ENCODE measurements at places on chromosomes 7 and 10. TPM values are rescaled to one million over a fixed set of nuclear protein-coding genes. Genes with fewer than 3 reads are reported as not detected.

DNA sequence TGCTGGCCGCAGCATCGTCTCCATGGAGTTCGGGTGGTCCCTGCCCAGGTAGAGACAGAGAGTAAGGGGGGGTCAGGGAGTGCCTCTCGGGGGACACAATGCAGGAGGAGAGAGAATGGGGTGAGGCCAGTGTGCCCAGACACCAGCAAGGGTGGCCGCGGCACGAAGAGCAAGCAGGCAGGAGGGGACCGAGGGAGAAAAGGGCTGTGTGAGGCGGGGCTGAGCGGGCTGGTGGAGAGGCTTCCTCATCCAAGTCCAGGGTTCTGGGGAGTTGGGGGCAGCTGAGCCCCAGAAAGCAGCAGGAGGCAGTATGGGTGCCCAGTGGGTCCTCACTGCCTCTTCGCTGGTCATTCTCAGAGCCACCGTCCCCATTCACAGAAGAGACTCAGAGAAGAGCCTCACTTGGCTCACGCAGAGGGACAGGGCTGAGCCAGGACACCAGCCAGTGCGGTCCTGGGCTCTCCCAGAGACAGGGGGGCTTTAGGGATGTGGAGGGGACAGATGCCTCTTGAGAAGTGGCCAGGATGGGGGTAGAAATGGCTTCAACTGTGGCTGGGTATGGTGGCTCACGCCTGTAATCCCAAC is 78.9 kb downstream of the MICALL2 start:
- H3K27ac ChIP-seq, result no peak overlapping the region
- DNase-seq, result no peak
- no peaks in the 10 kb centered on the region for H3K4me1 ChIP-seq
- H3K4me3 ChIP-seq, result no peak overlapping the region
- no peaks in the 10 kb centered on the region for H3K36me3 ChIP-seq

DNA sequence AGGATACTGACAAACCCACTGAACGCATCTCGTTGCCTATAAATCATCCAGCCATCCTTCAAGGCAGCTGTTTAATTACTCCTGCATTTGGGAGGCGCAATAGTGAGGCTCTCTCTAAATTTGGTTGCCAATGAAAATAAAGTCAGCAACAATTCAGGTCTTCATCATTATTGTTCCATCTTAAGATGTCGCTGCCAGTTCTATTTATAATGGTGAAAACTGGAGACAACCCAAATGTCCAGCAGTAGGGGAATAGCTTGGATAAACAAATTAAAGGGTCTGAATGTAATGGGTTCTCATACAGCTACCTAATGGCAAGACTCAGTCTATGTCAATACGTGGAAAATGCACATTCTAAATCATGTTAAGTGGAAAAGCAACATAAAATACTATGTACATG is 120.1 kb upstream of the PLXNA4 start:
- no peak overlapping the region for H3K4me3 ChIP-seq
- DNase-seq, result no peak
- no peaks in the 10 kb centered on the region for H3K4me1 ChIP-seq
- H3K27me3 ChIP-seq, result no peaks in the 10 kb centered on the region

GRCh38 chr10:31963589-31963980 is 35.0 kb upstream of the ARHGAP12 start:
- peaks cover 11% of the 10 kb centered on the region for H3K4me1 ChIP-seq
- no peaks in the 10 kb centered on the region for H3K36me3 ChIP-seq
- H3K27me3 ChIP-seq, result no peaks in the 10 kb centered on the region
- no peak overlapping the region for H3K27ac ChIP-seq
- H3K4me3 ChIP-seq, result no peak overlapping the region
- no peak for DNase-seq

GRCh38 chr7:28408960-28409715 is 3.2 kb upstream of the CREB5 start:
- H3K36me3 ChIP-seq, result no peaks in the 10 kb centered on the region
- peaks cover 19% of the 10 kb centered on the region for H3K4me1 ChIP-seq
- no peak overlapping the region for H3K27ac ChIP-seq
- H3K27me3 ChIP-seq, result peaks cover 28% of the 10 kb centered on the region
- peak; percentile 91 for DNase-seq
- H3K4me3 ChIP-seq, result peak overlapping the region; percentile 8

DNA sequence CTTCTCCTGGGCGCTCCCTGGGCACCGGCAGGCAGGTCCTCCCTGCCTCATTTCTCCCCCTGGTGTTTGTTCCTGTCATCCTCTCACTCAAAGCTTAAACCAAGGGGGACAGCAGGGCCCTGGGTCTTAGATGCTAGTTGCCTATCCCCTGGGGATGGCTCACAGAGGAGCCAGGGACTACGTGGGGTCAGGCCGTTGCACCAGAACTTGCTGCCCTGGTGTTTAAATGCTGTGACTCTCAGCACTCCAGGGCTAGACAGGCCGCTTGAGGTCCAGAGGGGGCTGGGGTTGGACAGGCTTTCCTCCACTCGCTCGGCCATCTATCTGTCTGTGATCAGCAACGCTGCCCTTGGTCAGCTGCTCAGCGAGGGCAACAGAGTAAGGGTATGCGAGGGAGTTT is 340.3 kb downstream of the CXCL12 start:
- no peak overlapping the region for H3K4me3 ChIP-seq
- H3K27ac ChIP-seq, result no peak overlapping the region
- no peak for DNase-seq
- no peaks in the 10 kb centered on the region for H3K27me3 ChIP-seq
- H3K4me1 ChIP-seq, result no peaks in the 10 kb centered on the region

DNA sequence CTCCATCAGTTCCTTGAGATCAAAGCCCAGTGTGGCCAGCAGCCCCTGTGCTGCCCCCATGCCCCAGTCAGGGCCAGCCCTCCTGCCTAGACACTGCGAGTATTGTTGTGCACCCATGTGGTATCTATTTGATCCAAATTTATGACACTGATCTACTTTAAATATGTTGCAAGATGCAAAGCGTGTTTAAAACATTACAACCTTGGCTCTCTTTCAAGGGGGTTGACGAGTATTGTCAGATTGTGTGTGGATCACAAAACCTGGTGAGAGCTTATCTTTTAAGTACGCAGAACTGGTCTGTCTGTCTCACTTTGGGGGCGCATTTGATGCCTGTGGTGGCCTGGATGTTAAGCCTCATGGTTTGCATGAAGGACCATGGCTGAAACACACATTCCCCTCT is 108.9 kb downstream of the COL13A1 start:
- no peak overlapping the region for H3K27ac ChIP-seq
- no peaks in the 10 kb centered on the region for H3K27me3 ChIP-seq
- no peaks in the 10 kb centered on the region for H3K4me1 ChIP-seq
- no peak overlapping the region for H3K4me3 ChIP-seq
- DNase-seq, result no peak

- no peaks in the 10 kb centered on the region for H3K4me1 ChIP-seq
- no peaks in the 10 kb centered on the region for H3K36me3 ChIP-seq
- H3K4me3 ChIP-seq, result no peak overlapping the region
- no peak overlapping the region for H3K27ac ChIP-seq
- no peaks in the 10 kb centered on the region for H3K27me3 ChIP-seq
- peak; percentile 70 for DNase-seq
Measured at GRCh38 chr7:72493850-72494661, 81.9 kb upstream of the CALN1 start.

DNA sequence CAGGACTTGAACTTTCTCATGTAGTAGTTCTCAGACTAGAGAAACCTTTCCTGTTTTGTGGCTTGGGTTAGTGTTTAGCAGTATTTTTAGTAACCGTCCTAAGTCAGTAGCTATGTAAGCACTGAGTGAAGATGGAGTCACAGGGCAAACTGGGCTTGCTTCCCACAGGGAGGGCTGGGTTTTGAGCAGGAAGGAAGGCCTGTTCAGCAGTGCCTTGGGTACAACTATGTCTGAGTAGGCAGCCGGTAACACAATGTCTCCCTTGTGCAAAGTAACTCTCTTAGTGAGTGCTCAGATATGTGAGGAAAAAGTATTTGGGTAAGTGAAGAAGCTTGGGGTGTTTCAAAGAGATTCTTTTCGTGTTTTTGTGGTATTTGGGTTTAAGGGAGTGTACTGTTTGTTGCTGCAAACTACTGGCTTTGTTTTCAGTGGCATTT is 96.4 kb downstream of the CCSER2 start:
- no peak overlapping the region for H3K4me3 ChIP-seq
- peaks cover 10% of the 10 kb centered on the region for H3K4me1 ChIP-seq
- H3K36me3 ChIP-seq, result no peaks in the 10 kb centered on the region
- DNase-seq, result peak; percentile 76
- H3K27ac ChIP-seq, result peak overlapping the region; percentile 72

DNA sequence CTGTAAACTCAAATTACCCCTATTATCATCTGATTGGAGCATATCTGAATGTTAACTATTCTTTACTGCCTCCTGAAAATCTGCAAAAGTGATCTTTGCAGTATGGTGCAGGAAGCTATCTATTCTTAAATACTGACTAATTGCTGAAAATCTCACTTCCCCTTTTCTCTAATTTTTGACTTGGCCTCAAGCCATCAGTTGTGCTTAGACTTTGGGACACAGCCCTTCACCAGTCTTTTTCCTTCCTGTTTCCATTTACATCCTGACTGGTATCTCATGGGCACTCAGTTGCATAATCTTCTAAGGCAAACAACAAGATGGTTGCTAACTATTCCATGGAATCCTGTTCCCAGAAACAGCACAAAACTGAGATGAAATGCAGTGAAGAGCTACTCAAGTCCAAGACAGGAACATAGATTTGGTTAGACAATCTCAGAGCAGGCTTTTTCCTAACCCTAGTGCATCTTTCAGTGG is 228.5 kb downstream of the SORCS1 start:
- no peaks in the 10 kb centered on the region for H3K4me1 ChIP-seq
- H3K4me3 ChIP-seq, result no peak overlapping the region
- DNase-seq, result no peak
- no peaks in the 10 kb centered on the region for H3K36me3 ChIP-seq
- H3K27ac ChIP-seq, result no peak overlapping the region

DNA sequence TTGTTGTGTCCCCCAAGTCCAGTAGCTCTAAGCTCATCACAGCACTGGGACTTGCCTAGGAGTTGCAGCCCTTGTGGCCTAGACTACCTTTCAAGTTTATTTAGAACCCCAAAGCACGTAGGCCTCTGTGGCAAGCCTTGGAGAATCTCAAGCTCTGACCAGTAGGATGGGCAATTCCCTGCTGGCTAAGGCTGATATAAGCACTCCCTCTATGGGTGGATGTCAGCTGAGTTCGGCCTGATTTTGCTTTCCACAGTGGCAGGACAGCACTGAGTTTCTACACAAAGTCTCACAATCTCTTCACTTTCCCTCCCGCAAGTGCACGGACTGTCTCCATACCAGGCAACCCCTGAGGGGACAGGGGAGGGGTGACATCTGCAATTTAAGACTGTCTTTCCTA is 886.4 kb upstream of the LRRN3 start:
- H3K36me3 ChIP-seq, result no peaks in the 10 kb centered on the region
- no peak overlapping the region for H3K4me3 ChIP-seq
- H3K27me3 ChIP-seq, result no peaks in the 10 kb centered on the region
- no peak for DNase-seq
- H3K4me1 ChIP-seq, result no peaks in the 10 kb centered on the region

- H3K27me3 ChIP-seq, result no peaks in the 10 kb centered on the region
- DNase-seq, result no peak
- no peak overlapping the region for H3K27ac ChIP-seq
Measured at GRCh38 chr7:18579698-18580097, 84.1 kb downstream of the HDAC9 start.

GRCh38 chr7:23662124-23662983 is 17.6 kb upstream of the FAM221A start:
- H3K4me3 ChIP-seq, result no peak overlapping the region
- no peaks in the 10 kb centered on the region for H3K36me3 ChIP-seq
- H3K27me3 ChIP-seq, result no peaks in the 10 kb centered on the region
- H3K27ac ChIP-seq, result no peak overlapping the region

- H3K27ac ChIP-seq, result no peak overlapping the region
- no peaks in the 10 kb centered on the region for H3K27me3 ChIP-seq
- no peaks in the 10 kb centered on the region for H3K4me1 ChIP-seq
- no peaks in the 10 kb centered on the region for H3K36me3 ChIP-seq
- DNase-seq, result no peak
Measured at GRCh38 chr10:75487087-75487754, 55.8 kb downstream of the LRMDA start.

DNA sequence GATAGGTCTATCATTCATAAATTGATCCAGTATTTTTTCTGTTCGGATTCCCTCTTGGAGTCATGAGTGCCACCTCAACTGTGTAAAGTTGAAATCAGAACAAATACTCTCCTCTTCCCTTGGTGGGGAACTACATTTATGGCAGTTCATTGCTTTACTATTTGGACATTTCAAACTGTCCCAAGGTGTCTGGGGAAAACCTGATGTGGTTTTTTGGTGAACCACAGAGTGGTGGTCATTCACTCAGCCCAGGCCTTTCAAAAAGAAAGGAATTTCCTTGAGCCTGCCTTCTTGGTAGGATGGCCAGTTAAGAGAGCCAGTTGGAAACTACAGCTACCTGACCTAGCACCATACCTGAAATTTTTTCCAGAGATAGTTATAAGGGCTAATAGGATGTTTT is 59.0 kb downstream of the ABCB1 start:
- H3K27me3 ChIP-seq, result no peaks in the 10 kb centered on the region
- peak overlapping the region; percentile 0 for H3K27ac ChIP-seq
- no peak for DNase-seq
- H3K4me1 ChIP-seq, result no peaks in the 10 kb centered on the region
- no peak overlapping the region for H3K4me3 ChIP-seq
- H3K36me3 ChIP-seq, result peaks cover 33% of the 10 kb centered on the region

DNA sequence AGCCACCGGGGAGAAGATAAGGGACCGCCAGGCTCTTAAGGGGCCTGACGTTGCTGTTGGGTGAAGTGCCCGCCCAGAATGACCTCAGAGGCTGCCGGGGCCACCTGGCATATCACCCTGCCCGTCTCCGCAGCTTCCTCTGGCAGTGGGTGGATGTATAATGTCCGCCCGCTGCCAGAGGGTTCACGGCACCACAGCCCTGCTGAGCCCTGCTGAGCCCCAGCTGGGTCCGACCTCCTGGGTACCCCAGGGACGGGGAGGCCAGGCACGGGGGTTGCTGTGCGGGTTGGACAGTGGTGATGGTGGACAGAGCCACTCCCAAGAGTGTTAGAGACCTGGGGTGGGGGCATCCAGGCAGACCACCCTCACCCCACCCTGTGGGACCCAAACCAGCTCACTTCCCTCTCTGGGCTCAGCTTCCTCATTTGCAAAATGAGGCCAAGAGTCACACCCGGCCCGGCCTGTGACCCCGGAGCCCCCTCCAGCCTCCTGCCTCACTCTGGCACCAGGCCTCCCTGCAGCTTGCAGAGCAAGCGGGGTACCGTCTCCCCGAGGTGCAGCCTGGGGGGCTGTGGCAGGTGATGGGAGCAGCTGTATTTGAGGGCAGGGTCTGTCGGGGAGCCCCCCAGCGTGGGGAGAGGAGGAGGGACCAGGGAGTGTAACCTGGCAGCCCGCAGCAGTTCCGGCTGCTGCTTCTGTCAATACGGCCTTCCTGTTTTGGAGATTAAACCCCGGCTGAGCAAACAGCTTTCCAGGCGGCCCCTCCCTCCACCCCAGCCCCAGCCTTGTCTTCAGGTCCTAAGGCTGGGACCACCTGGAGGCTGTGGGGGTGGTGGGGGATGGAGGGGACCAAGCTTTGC is 8.4 kb upstream of the LFNG start:
- no peaks in the 10 kb centered on the region for H3K36me3 ChIP-seq
- H3K4me3 ChIP-seq, result no peak overlapping the region
- H3K27me3 ChIP-seq, result no peaks in the 10 kb centered on the region
- H3K4me1 ChIP-seq, result peaks cover 25% of the 10 kb centered on the region
- no peak overlapping the region for H3K27ac ChIP-seq

GRCh38 chr7:16098058-16098457 is 323.3 kb downstream of the CRPPA start:
- no peaks in the 10 kb centered on the region for H3K27me3 ChIP-seq
- no peaks in the 10 kb centered on the region for H3K4me1 ChIP-seq
- H3K4me3 ChIP-seq, result no peak overlapping the region
- DNase-seq, result no peak
- H3K27ac ChIP-seq, result no peak overlapping the region
- H3K36me3 ChIP-seq, result no peaks in the 10 kb centered on the region

The TMEM178B gene
- 1.00 TPM for total RNA-seq

The TLX1 gene
- not detected for total RNA-seq

The SPDYE2 gene
- 0.15 TPM for total RNA-seq

The NYAP1 gene
- total RNA-seq, result 3.3 TPM

The SVIL gene
- 41.5 TPM for total RNA-seq

The TYW1B gene
- 2.3 TPM for total RNA-seq

Data from adrenal gland (tissue), 19 donors.